ENCODE measurements at places on chromosomes 6 and 20.
A peak's percentile ranks its signal among the peaks of the same experiment; 100 is the strongest.

- no peaks in the 10 kb centered on the region for H3K4me1 ChIP-seq
- H3K27me3 ChIP-seq, result peaks cover 4% of the 10 kb centered on the region
- H3K27ac ChIP-seq, result no peak overlapping the region
Observed at GRCh38 chr6:4496284-4496683, 279.9 kb upstream of the CDYL start.

DNA sequence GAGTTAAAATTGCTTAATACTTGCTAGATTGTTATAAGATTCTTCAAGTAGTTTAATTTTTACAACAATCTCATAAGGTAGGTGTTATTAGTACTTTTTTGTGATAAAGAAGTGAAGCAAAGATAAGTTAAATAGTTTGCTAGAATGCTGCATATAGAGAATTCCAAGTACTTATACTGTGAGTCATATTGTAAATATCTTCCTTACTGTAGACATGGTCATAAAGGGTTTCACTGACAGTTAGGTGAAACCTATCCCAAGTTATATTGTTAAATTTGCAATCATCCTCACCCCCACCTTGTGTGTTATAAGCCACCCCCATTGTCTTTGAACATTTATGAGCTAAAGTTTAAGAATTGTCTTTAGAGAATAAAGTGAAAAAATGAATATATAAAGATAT lies 142.0 kb downstream of the FAM83B start:
- DNase-seq, result no peak
- H3K27ac ChIP-seq, result no peak overlapping the region
- H3K27me3 ChIP-seq, result no peaks in the 10 kb centered on the region
- H3K4me3 ChIP-seq, result no peak overlapping the region

DNA sequence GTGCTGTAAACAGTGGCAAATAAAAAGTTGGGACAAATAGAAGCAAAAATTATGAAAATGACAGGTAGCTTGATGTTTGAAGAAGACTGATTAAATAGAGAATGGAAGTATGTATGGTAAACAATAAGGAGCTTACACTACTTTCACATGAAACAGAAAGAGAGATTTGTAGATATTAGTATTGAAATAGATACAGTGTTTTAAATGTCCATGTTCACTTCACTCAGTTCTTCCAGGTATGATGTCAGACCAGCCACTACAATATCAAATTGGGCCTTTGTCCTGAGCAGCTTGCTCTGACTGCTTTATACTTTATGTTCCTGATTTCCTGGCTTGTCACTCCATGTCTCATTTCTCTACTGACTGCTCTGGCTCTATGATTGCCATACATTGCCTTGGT lies 107.5 kb downstream of the CENPW start:
- H3K27ac ChIP-seq, result no peak overlapping the region
- no peaks in the 10 kb centered on the region for H3K36me3 ChIP-seq
- no peak overlapping the region for H3K4me3 ChIP-seq

DNA sequence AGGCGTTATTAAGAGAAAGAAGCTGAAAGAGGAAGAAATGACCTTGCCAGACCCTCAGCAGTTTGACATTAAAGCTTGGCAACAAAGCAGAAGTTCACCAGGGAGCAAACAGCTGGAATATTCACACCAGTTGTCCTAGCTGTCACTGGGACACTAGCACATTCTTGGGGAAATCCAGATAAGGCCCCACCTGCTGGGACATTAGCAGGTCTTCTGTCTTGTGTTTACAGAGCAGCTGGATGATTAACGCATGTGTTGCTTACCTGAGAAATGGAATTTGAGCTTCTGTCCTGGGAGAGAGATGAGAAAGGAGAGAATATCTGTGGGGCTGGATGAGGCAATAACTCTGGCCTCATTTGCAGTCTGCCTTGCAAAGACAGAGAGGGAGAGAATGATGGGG lies 137.6 kb upstream of the RIN2 start:
- DNase-seq, result no peak
- H3K27me3 ChIP-seq, result no peaks in the 10 kb centered on the region
- H3K27ac ChIP-seq, result no peak overlapping the region
- H3K4me1 ChIP-seq, result no peaks in the 10 kb centered on the region
- H3K4me3 ChIP-seq, result no peak overlapping the region

DNA sequence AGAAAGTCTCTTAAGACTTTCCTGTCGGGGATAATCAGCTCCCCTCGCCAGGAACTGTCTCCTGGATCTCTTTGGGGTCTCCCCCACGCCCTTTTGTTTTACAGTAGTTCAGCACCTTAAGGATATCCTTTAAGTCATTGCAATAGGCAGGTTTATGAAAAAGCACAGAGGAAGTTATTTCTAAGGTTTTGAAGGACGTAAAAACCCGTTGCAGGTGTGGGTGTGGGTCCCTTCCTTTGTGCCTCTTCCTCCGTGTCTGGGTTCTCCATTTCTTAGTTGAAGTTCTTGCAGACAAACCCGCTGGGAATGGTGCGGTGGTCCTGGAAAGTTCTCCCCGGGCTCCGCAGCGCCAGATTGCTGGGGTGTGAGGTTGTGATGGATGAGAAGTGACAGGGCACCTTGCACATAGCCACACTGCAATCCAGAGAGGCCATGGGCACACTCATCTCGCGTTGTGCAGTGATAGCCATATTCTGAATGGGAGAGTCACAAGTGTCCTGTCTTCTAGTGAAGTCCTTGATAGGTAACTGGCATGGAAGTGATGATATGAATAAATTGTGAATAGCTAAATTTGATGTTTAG lies 65.2 kb downstream of the GTF2H5 start:
- peaks cover 6% of the 10 kb centered on the region for H3K36me3 ChIP-seq
- H3K4me3 ChIP-seq, result peak overlapping the region; percentile 88
- DNase-seq, result no peak
- peaks cover 20% of the 10 kb centered on the region for H3K4me1 ChIP-seq

DNA sequence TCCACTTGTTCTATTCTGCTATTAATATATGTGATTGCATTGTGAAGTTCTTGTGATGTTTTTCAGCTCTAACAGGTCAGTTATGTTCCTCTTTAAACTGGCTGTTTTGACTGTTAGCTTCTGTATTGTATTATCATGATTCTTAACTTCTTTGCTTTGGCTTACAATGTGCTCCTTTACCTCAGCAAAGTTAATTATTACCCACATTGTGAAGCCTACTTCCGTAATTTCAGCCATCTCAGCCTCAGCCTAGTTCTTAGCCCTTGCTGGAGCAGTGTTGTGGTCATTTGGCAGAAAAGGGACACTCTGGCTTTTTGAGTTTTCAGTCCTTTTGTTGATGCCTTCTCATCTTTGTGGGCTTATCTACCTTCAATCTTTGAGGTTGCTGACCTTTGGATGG lies 440.2 kb downstream of the TBC1D32 start:
- H3K4me3 ChIP-seq, result no peak overlapping the region
- no peaks in the 10 kb centered on the region for H3K4me1 ChIP-seq
- H3K27me3 ChIP-seq, result no peaks in the 10 kb centered on the region
- no peak overlapping the region for H3K27ac ChIP-seq
- H3K36me3 ChIP-seq, result no peaks in the 10 kb centered on the region

- no peak overlapping the region for H3K27ac ChIP-seq
- H3K4me3 ChIP-seq, result no peak overlapping the region
- peak; percentile 34 for DNase-seq
- peaks cover 10% of the 10 kb centered on the region for H3K4me1 ChIP-seq
- H3K36me3 ChIP-seq, result no peaks in the 10 kb centered on the region
- peaks cover 4% of the 10 kb centered on the region for H3K27me3 ChIP-seq
Observed at GRCh38 chr6:114007516-114007915, 36.6 kb upstream of the HDAC2 start.

DNA sequence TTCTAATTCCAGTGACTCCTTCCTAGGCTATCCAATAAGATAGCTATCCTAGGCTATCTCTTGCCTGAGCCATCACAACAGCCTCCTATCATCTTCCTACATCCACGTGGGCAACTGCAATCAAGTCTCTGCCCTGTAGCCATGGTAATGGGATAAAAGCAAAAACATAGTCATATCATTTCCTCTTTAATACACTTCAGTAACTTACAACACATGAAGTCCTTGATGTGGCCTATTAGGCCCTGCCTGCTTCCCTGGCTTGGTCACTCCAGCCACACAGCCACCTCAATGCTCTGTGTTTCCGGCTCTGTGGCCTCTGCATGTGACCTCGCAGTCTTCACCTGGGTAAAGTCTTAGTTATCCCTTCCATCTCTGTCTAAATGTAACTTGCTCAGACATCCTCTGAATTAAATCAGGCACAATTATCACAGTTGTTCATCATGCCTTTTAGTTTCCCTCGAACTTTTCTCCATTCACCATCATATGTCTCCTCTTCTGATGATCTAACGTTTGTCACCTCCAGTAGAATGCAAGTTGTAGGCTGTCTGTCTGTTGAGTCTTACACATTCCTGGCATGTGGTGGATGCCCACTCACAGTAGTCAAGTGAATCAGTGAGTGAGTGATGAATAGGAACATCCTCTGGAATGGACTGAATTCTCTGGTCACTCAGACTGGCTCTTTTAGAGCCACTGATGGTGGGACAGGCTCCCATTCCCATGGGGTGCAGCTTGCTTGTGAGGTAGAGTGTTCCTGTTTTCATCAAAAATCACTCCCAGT lies 229.4 kb downstream of the TBC1D7 start:
- no peak for DNase-seq
- peaks cover 4% of the 10 kb centered on the region for H3K27me3 ChIP-seq
- H3K4me3 ChIP-seq, result no peak overlapping the region
- no peak overlapping the region for H3K27ac ChIP-seq
- H3K4me1 ChIP-seq, result no peaks in the 10 kb centered on the region
- H3K36me3 ChIP-seq, result no peaks in the 10 kb centered on the region

DNA sequence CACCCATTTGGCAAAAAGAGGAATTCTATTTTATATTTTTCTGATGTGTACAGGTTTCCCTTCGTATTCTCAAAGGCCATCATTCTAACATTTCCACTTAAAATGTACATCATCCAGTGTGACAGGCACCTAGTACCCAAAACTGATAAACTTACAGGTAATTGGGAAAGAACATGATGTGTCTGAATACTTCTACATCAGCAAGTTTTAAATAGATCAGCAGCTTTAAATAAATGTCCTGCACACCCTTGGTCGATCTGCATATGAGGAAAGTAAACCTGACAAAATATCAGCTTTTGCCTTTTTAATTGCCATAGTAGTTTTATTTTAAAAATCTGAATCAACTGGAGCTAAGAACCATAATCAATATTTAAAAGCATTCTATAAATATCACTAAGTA lies 26.5 kb downstream of the TOMM6 start:
- H3K4me1 ChIP-seq, result no peaks in the 10 kb centered on the region
- H3K4me3 ChIP-seq, result no peak overlapping the region
- H3K27me3 ChIP-seq, result peaks cover 3% of the 10 kb centered on the region
- H3K36me3 ChIP-seq, result no peaks in the 10 kb centered on the region

- no peaks in the 10 kb centered on the region for H3K36me3 ChIP-seq
- peak overlapping the region; percentile 43 for H3K4me3 ChIP-seq
- no peaks in the 10 kb centered on the region for H3K27me3 ChIP-seq
- H3K4me1 ChIP-seq, result peaks cover 19% of the 10 kb centered on the region
- H3K27ac ChIP-seq, result peak overlapping the region; percentile 80
Observed at GRCh38 chr20:38152175-38152620, 12.9 kb downstream of the TGM2 start.

- no peak overlapping the region for H3K27ac ChIP-seq
- no peaks in the 10 kb centered on the region for H3K4me1 ChIP-seq
- no peak for DNase-seq
Observed at GRCh38 chr20:48957533-48957932, 36.0 kb downstream of the ARFGEF2 start.

DNA sequence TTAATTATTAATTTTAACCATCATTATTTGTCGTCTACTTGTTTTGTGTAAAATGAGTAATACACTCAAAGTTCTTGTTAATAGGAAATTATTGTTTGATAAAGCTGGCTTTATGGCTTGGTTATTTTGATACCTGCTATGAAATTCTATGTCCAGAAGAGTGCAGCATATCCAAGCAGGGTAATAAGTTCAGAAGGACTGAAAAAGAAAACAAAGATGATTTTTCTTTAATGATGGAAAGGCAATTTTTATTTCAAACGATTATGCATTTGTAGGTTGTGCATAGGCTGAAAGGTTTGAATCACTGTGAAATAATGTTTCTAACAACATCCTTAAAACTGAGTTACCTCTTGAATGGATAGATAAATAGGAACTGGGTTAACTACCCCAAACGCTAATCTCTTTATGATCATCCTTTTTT lies 1.4 kb upstream of the MAN1A1 start:
- DNase-seq, result no peak
- H3K27me3 ChIP-seq, result no peaks in the 10 kb centered on the region
- H3K4me3 ChIP-seq, result peak overlapping the region; percentile 76
- H3K27ac ChIP-seq, result no peak overlapping the region
- peaks cover 34% of the 10 kb centered on the region for H3K4me1 ChIP-seq

DNA sequence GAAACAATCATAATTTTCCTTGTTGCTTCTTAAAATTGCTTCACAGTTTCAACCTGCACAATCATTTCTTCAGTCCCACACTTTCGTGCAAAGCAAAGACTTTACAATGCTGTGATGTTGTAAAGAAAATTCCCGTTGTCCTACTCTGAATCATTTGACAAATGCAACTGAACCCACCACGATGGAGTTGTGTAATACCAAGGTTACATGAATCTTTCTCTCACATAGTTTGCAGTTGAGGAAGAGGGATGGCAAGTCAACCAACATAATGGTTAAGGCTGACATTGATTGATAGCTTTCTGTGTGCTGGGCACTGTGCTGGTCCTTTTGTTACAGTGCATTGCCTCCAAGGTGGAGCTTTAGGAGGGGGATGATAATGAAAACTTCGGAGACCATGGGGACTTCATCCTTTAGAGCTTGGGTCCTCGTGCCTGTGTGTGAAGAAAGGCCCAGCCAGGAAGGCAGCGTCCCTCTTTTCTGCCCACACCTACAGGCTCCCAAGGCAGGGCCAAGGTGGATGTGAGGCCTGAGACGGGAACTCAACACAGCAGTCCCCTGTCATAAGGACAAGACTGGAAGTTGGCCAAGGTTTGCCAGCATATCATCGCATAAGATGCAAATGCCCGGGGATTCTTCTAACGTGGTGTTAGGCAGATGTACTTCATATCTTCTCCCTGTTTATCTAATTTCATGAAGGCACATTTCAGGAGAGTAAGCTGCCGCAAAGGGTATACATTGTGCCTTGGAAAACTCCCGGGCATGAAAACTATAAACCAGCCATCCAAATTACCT lies 96.9 kb downstream of the LY86 start:
- no peak for DNase-seq
- peaks cover 2% of the 10 kb centered on the region for H3K36me3 ChIP-seq
- peaks cover 4% of the 10 kb centered on the region for H3K27me3 ChIP-seq
- peaks cover 76% of the 10 kb centered on the region for H3K4me1 ChIP-seq
- H3K4me3 ChIP-seq, result no peak overlapping the region
- no peak overlapping the region for H3K27ac ChIP-seq

DNA sequence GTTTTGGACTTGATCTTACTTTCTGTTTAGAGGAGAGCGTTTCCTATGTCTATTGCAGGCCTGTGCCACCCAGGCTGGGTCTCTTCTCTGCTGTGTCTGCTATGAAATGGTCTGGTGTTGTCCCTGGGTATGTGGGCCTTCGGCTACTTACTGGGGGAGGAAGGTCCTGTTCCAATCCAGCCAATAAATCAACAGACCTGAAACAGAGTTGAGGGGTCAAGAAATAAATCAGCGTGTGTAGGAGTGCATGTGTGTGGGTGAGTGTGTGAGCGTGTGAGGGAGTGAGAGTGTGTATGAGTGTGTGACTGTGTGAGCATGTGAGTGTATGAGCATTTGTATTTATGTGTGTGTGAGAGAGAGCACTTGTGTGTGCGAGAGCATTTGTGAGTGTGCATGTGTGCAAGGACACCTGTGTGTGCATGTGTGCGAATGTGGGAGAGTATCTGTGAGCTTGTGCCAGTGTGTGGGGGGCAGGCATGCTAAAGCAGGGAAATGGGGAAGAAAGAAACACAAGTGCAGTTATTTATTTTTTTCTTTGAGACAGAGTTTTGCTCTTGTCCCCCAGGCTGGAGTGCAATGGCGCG lies 86.3 kb upstream of the PMEPA1 start:
- H3K27me3 ChIP-seq, result no peaks in the 10 kb centered on the region
- no peak for DNase-seq
- no peaks in the 10 kb centered on the region for H3K4me1 ChIP-seq
- H3K4me3 ChIP-seq, result no peak overlapping the region
- no peak overlapping the region for H3K27ac ChIP-seq
